Stomach (tissue), 19 donors: ENCODE measurements at places on chromosomes 6 and 20.

- H3K27me3 ChIP-seq = no peaks in the 10 kb centered on the region
- peaks cover 6% of the 10 kb centered on the region for H3K36me3 ChIP-seq
- H3K27ac ChIP-seq = peak overlapping the region; percentile 99
- H3K4me1 ChIP-seq = peaks cover 58% of the 10 kb centered on the region
- peak overlapping the region; percentile 88 for H3K4me3 ChIP-seq
- peak; percentile 59 for DNase-seq
Observed at GRCh38 chr20:50930139-50930975, 880 bp downstream of the ADNP start.

GRCh38 chr6:159217595-159218275 lies 48.5 kb downstream of the FNDC1 start:
- H3K27me3 ChIP-seq = peaks cover 5% of the 10 kb centered on the region
- peak; percentile 38 for DNase-seq
- no peak overlapping the region for H3K4me3 ChIP-seq
- no peaks in the 10 kb centered on the region for H3K4me1 ChIP-seq
- no peak overlapping the region for H3K27ac ChIP-seq

DNA sequence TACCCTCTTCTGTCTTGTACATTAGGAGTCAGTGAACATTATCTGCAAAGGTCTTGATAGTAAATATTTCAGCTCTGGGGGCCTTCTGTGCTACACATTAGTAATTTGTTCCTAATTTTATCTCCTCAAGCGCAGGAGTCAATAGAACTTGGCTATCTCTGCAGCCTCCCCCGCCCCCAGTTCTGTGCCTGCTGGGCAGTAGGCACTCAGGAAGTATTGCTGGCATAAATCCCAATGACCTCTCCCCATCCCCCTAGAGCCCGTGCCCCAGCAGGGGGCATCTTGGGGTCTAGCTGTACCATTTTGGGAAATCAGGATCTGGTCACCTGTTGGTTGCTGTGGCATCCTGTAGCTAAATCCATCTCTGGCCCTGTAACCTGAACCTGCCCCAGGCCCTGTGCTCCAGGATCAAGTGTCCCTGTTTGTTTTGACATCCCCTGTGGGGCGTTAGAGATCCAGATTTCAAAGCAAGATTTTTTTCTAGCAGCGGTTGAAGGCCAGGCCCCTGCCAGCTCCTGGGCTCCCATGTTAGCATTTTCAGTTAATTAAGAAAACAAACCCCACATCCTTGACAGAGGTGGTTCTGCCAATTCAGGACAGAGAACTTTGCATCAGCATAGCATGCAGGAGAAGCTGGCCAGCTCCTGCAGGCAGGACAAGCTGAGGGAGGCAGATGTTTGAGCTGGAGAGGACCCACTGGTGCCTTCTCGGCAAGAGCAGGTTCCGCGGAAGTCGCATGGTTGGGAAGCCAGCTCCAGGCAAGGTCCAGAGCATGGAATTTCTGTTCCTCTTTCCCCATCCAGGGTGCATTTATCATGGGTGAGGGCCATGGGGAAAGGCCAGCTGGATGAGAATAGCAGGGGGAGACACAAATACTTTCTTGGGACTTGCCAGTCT lies 32.1 kb downstream of the DAAM2 start:
- no peaks in the 10 kb centered on the region for H3K27me3 ChIP-seq
- H3K27ac ChIP-seq = peak overlapping the region; percentile 86
- no peak for DNase-seq
- no peak overlapping the region for H3K4me3 ChIP-seq

DNA sequence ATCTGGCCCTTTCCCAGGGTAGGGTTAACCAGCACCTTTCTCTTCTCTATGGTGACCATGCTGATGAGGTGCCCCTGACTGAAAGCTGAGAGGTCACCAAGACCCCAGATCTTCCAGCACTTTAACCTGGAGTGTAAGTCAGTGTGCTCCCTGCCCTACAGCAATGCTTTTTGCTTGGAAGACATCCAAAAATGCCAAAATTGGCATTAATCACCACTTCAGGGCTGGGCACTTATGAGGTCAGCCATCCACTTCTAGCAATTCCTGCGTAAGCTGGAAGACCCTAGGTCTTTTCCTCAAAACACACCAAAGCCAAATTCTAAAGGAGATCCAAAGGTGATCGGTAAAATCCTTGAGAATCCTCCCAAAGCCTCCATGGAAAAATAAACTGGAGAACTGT lies 81.2 kb upstream of the LOC128125822 start:
- no peaks in the 10 kb centered on the region for H3K27me3 ChIP-seq
- no peaks in the 10 kb centered on the region for H3K36me3 ChIP-seq
- H3K27ac ChIP-seq = no peak overlapping the region
- H3K4me1 ChIP-seq = peaks cover 2% of the 10 kb centered on the region
- no peak for DNase-seq

- H3K36me3 ChIP-seq = no peaks in the 10 kb centered on the region
- DNase-seq = peak; percentile 25
- H3K4me3 ChIP-seq = peak overlapping the region; percentile 68
- H3K4me1 ChIP-seq = peaks cover 35% of the 10 kb centered on the region
Observed at GRCh38 chr6:35260591-35261570, 1.3 kb downstream of the ZNF76 start.

- no peaks in the 10 kb centered on the region for H3K4me1 ChIP-seq
- H3K4me3 ChIP-seq = no peak overlapping the region
- H3K27ac ChIP-seq = no peak overlapping the region
- no peak for DNase-seq
- no peaks in the 10 kb centered on the region for H3K36me3 ChIP-seq
Observed at GRCh38 chr20:1792274-1792673, 102.9 kb upstream of the SIRPA start.
